ENCODE measurements at places on chromosomes 6 and 20.

DNA sequence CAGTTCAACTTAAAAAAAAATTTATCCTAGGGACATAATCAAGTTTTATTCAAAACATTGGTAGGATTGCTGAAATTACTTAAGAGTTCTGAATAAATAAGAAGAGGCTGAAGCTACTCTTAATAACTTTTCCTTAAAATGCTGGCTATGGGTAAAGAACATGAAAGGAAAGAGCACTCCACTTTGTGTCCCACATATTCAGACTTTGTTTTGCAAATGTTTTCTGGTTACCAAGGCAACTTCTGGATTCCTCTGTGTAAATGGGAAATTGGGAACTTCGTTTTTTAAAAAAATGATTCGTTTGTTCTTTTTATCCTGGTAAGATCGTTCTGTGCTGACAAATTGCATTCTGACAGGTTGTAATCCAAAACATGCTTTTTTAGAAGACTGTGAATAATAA is 115.0 kb downstream of the KIF6 start:
- DNase-seq: no peak

GRCh38 chr6:52365317-52365716 is 3.4 kb downstream of the PAQR8 start:
- DNase-seq: no peak

DNA sequence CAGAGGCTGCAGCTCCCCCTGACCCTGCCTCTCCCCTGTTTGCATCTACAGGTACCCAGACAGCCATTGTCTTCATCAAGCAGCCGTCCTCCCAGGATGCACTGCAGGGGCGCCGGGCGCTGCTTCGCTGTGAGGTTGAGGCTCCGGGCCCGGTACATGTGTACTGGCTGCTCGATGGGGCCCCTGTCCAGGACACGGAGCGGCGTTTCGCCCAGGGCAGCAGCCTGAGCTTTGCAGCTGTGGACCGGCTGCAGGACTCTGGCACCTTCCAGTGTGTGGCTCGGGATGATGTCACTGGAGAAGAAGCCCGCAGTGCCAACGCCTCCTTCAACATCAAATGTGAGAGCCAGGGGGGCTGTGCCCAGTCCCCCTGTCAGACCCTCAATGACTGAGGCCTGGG is 42.1 kb upstream of the SRF start:
- no peak for DNase-seq

DNA sequence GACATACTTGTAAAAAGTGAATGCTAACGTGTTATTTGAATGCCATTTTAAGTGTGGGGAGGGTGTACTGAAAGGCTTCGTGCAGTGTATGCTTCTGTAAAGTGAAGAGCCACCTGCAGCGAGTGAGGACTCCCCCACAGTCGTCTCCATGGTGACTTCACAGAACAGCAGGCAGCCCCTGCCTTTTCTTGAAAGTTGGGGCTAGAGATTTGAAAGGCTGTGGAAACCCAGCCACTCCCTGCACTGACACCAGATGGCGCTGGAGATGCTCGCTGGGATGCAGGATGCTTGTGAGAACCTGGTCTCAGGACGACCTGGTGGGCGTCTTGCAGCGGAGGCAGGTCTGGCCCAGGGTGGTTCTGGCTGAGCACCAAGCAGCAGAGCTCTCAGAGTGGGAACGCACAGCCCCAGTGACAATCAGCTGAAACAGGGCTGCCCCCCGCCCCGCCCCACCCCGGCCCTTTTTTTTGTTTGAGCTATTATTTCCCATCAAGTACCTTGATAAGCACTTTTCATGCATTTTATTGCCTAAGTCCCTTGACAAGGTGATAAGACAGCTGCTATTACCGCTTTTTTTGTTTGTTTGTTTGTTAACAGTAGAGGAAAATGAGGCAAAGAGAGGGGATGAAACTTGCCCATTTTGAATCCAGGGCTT is 150.3 kb downstream of the SYCP2 start:
- peak; percentile 74 for DNase-seq

DNA sequence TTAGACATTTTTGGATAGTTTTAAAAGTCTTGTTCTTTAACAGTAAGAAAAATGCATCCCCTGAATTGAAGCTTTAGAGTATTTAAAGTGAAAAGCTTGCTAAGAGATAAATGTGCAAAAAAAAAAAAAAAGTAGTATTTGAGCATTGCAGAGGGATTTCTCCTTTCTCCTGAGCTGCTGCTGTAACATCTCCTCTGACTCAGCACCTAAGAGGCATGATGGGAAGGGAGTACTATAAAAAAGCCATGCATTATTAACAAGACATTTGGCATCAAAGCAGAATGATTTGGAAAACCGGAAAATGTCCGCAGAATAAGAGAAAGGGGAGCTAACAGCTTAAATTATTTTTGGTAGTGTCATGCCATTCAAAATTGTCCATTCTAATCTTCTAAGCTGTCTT is 27.9 kb downstream of the B4GALT5 start:
- no peak for DNase-seq

Data from Right ventricle myocardium superior (tissue), 1 donor.